ENCODE measurements at places on chromosomes 7 and 10.
A peak's percentile ranks its signal among the peaks of the same experiment; 100 is the strongest.

DNA sequence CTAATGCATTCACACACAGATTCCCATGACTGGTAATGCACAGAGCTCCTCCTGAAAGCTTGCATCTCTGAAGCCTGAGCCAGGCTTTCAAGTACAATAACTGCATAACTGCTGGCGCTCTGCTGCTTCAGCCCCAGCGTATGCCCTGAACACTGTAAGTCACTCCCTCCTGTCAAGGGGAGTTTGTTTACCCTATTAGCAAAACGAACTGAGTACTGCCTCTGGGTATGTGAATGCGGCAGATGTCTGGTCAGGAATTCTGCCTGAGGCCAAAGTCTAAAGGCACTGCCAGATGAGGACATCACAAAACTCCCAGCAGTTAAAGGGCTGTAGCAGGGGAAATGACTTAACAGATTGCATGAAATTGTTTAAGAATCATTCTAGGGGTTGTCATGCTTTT, 97.7 kb downstream of the NRCAM start:
- DNase-seq, result no peak
- H3K27me3 ChIP-seq, result peaks cover 3% of the 10 kb centered on the region
- H3K36me3 ChIP-seq, result no peaks in the 10 kb centered on the region
- H3K4me3 ChIP-seq, result no peak overlapping the region
- no peak overlapping the region for H3K27ac ChIP-seq

GRCh38 chr7:94313926-94314325, 80.8 kb upstream of the COL1A2 start:
- DNase-seq, result no peak
- no peaks in the 10 kb centered on the region for H3K27me3 ChIP-seq
- H3K27ac ChIP-seq, result no peak overlapping the region
- no peaks in the 10 kb centered on the region for H3K4me1 ChIP-seq
- H3K4me3 ChIP-seq, result no peak overlapping the region
- no peaks in the 10 kb centered on the region for H3K36me3 ChIP-seq

- no peaks in the 10 kb centered on the region for H3K36me3 ChIP-seq
- DNase-seq, result no peak
- H3K27ac ChIP-seq, result no peak overlapping the region
- no peaks in the 10 kb centered on the region for H3K27me3 ChIP-seq
- no peaks in the 10 kb centered on the region for H3K4me1 ChIP-seq
- no peak overlapping the region for H3K4me3 ChIP-seq
Observed at GRCh38 chr10:69768386-69768785, 33.3 kb upstream of the COL13A1 start.

- no peaks in the 10 kb centered on the region for H3K4me1 ChIP-seq
- H3K36me3 ChIP-seq, result no peaks in the 10 kb centered on the region
- no peak overlapping the region for H3K27ac ChIP-seq
- H3K4me3 ChIP-seq, result no peak overlapping the region
- H3K27me3 ChIP-seq, result no peaks in the 10 kb centered on the region
Observed at GRCh38 chr7:108875139-108875538, 305.5 kb downstream of the DNAJB9 start.

- peaks cover 10% of the 10 kb centered on the region for H3K4me1 ChIP-seq
- DNase-seq, result no peak
- no peak overlapping the region for H3K4me3 ChIP-seq
- peaks cover 18% of the 10 kb centered on the region for H3K27me3 ChIP-seq
Observed at GRCh38 chr10:3071405-3072198, 4.3 kb downstream of the PFKP start.

DNA sequence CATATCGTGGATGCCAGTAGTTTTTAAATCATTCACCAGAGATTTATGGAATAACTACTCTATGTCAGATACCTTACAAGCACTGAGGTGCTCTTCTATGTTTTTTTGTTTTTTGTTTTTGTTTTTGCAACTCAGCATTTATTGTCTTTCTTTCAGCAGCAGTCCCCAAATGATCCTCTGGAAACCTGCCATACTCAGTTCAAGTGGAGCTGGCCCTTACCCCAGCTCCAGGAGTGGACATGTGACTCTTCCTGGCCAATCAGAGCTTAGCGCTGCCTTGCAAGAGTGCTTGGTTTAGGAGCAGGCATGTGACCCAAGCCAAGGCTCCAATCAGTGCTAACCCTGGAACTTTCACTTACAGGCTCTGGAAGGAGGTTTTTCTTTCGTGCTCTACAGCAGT, 356.6 kb upstream of the ZMIZ1 start:
- no peaks in the 10 kb centered on the region for H3K4me1 ChIP-seq
- H3K27me3 ChIP-seq, result no peaks in the 10 kb centered on the region
- H3K4me3 ChIP-seq, result no peak overlapping the region
- peak; percentile 55 for DNase-seq

GRCh38 chr10:60385399-60385738, 4.3 kb downstream of the ANK3 start:
- no peak for DNase-seq
- H3K27me3 ChIP-seq, result no peaks in the 10 kb centered on the region
- H3K36me3 ChIP-seq, result no peaks in the 10 kb centered on the region
- H3K4me1 ChIP-seq, result peaks cover 17% of the 10 kb centered on the region
- no peak overlapping the region for H3K4me3 ChIP-seq

DNA sequence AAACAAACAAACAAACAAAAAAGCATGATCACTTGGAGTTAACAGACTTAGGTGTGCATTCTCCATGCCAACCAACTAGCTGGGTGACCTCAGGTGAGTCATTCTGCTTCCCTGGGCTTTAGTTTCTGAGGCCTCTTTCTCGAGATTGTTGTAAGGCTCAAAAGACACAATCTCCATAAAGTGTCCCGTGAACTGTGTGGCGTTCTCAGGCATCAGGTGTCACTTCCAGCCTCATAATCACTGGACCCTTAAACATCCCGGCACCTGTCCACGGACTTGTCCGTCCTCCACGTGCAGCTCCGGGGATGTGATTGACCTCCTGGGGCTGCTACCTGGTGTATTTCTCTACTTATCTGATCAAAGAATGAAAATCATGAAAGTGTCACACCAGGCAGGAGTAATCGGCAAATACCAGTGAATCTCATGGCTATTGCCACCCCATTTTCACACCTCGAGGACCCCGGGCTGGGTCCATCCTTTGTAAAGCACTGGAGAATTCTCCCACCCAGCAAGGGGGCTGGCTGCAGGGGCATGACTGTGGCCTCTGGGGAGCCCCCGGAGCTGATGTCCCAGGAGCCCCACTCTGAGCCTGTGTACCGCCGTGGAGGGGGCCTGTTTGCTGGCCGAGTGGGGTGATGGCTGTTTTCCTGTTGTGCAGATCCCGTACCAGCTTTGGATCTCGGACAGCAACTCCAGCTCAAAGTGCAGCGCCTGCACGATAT, 189.8 kb upstream of the SH2B2 start:
- H3K27me3 ChIP-seq, result no peaks in the 10 kb centered on the region
- peaks cover 39% of the 10 kb centered on the region for H3K36me3 ChIP-seq
- DNase-seq, result no peak
- no peaks in the 10 kb centered on the region for H3K4me1 ChIP-seq
- no peak overlapping the region for H3K27ac ChIP-seq
- no peak overlapping the region for H3K4me3 ChIP-seq

DNA sequence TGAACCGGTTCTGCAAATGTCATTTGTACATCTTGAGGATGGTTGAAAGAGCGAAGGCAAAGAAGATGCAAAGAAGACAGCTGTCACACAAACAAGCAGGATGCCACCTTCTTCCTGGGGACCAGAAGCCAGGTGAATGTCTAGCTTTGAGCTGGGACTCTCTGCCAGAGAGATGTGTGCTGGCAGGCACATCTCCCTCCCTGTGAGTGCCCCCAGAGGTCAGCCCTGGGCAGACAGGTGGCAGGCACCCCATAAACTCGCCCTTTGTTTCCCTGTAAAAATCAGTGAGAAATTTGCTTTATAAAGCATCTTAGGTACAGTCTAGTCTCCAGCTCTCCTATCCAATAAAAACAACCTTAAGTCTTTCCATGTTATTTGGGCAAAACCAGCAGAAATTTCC, 2.6 kb upstream of the TCERG1L start:
- peaks cover 50% of the 10 kb centered on the region for H3K27me3 ChIP-seq
- no peak overlapping the region for H3K4me3 ChIP-seq
- no peak for DNase-seq
- no peaks in the 10 kb centered on the region for H3K36me3 ChIP-seq

DNA sequence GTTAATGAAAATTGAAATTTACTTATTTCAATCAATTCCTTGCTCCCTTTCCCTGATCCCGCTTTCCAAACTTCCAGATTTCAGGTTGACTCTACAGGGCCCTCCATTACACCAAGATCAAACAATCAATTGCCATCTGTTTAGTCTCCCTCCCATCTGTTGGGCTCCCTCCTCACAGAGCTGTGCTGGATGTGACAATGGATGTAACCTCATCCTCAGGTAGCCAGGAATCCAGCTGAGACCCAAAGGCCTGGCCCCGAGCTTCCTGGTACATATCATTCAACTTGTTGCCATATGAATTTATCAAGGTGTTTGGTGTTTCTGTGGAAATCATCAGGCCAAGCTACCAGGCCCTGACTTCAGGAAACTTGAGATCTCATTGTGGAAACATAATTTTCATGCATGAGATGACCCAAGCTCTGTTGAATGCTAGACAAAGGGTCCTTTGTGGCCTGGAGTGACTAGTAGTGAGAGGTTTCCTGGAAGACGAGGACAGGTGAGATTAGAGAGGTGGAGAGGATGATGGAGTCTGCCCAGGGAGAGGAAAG, 148.6 kb upstream of the PDE1C start:
- H3K4me1 ChIP-seq, result no peaks in the 10 kb centered on the region
- no peaks in the 10 kb centered on the region for H3K27me3 ChIP-seq
- H3K36me3 ChIP-seq, result no peaks in the 10 kb centered on the region
- DNase-seq, result no peak

GRCh38 chr10:100006243-100006886, 3.4 kb downstream of the DNMBP start:
- no peak overlapping the region for H3K27ac ChIP-seq
- no peak overlapping the region for H3K4me3 ChIP-seq
- no peaks in the 10 kb centered on the region for H3K27me3 ChIP-seq
- H3K36me3 ChIP-seq, result no peaks in the 10 kb centered on the region

DNA sequence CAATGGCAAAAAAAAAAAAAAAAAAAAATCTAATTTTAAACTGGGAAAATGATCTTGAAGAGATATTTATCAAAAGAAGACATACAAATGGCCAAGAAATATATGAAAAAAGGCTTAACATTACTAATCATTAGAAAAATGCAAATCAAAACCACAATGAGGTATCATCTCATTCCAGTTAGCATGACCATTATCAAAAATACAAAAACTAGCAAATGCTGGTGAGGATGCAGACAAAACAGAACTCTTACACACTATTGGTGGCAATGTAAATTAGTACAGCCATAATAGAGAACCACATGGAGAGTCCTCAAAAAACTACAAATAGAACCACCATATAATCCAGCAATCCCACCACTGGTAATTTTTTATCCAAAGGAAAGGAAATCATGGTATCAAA, 489.6 kb downstream of the TNS3 start:
- no peaks in the 10 kb centered on the region for H3K36me3 ChIP-seq
- no peak overlapping the region for H3K27ac ChIP-seq
- no peak overlapping the region for H3K4me3 ChIP-seq
- DNase-seq, result no peak

GRCh38 chr10:19283285-19283684, 234.7 kb downstream of the MALRD1 start:
- no peaks in the 10 kb centered on the region for H3K36me3 ChIP-seq
- H3K27me3 ChIP-seq, result no peaks in the 10 kb centered on the region
- H3K27ac ChIP-seq, result no peak overlapping the region
- DNase-seq, result no peak
- H3K4me3 ChIP-seq, result no peak overlapping the region
- H3K4me1 ChIP-seq, result no peaks in the 10 kb centered on the region

- peaks cover 50% of the 10 kb centered on the region for H3K4me1 ChIP-seq
- no peak for DNase-seq
- no peaks in the 10 kb centered on the region for H3K36me3 ChIP-seq
Observed at GRCh38 chr10:68992636-68993440, 4.2 kb downstream of the KIFBP start.

GRCh38 chr7:137574812-137575211, 231.3 kb upstream of the PTN start:
- H3K4me1 ChIP-seq, result no peaks in the 10 kb centered on the region
- H3K36me3 ChIP-seq, result no peaks in the 10 kb centered on the region
- no peak for DNase-seq
- no peak overlapping the region for H3K27ac ChIP-seq
- H3K27me3 ChIP-seq, result no peaks in the 10 kb centered on the region
- H3K4me3 ChIP-seq, result no peak overlapping the region

DNA sequence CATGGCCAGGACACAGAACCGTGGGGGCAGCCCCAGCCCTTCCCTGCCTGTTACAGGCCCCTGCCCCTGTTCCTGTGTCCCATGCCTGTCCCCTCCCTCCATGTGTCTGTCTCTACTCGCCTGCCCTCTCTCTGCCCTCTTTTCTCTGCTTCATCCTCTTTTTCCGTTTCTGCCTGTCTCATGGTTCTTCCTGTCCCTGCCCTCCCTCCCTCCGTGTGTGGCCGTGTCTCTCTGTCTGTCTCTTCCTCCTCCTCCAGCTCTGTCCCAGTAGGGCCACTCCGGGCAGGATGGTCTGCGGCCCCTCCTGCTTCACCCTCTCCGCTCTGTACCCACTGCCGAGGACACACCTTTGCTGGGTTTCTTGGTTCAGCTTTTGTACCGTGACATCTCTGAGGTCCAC, 137.4 kb downstream of the FAM53B start:
- no peak overlapping the region for H3K4me3 ChIP-seq
- no peaks in the 10 kb centered on the region for H3K27me3 ChIP-seq
- no peak for DNase-seq
- H3K4me1 ChIP-seq, result peaks cover 9% of the 10 kb centered on the region
- no peak overlapping the region for H3K27ac ChIP-seq
- H3K36me3 ChIP-seq, result no peaks in the 10 kb centered on the region

- no peaks in the 10 kb centered on the region for H3K27me3 ChIP-seq
- peaks cover 20% of the 10 kb centered on the region for H3K4me1 ChIP-seq
- DNase-seq, result no peak
- no peaks in the 10 kb centered on the region for H3K36me3 ChIP-seq
- H3K27ac ChIP-seq, result no peak overlapping the region
- H3K4me3 ChIP-seq, result no peak overlapping the region
Observed at GRCh38 chr7:3859431-3859830, 558.4 kb downstream of the SDK1 start.

DNA sequence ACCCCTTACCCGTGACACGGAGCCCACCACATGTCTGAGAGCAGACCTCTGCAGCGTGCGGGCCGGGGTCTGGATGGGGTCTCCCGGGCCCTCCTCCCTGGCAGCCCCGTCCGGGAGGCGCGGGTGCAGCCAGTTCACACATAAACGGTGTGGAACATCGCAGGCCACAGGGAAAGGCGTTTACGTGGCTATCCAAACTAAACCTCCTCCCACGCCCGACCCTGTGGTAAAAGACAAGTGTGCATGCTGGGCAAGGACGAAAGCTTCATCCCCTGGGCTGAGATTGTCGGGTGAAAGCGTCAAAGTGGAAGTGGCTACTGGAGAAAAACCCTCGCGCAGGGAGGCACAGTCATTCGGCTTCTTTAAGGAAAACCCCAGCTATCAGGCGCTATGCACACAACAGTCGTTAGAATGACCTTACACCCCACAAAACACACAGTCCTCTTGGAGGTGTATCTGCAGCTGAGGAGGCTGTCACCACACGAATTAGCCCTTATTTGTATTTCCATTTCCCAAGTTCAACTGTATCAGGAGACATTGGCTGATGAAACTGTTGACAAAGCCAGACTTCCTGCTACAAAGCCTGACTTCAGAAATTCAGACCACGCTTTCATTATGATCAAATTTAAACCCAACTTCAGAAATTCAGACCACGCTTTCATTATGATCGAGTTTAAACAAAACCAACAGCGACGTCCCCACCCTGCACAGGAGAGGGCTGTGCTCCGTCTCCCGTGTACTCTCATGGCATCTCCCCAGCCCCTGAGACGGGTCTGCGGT, 15.3 kb downstream of the GPER1 start:
- H3K27ac ChIP-seq, result no peak overlapping the region
- H3K27me3 ChIP-seq, result no peaks in the 10 kb centered on the region
- H3K4me1 ChIP-seq, result no peaks in the 10 kb centered on the region
- H3K4me3 ChIP-seq, result no peak overlapping the region
- DNase-seq, result no peak
